ELF-1 (cell line): ENCODE measurements at places on chromosomes 3 and 15.

- no peak for DNase-seq
Observed at GRCh38 chr15:78035321-78035751, 42.2 kb downstream of the TBC1D2B start.

GRCh38 chr15:51884517-51885236 is 55.2 kb downstream of the TMOD3 start:
- no peak for DNase-seq

GRCh38 chr3:128402998-128403397 is 63.7 kb downstream of the DNAJB8 start:
- no peak for DNase-seq

GRCh38 chr15:62052713-62053112 is 7.5 kb downstream of the VPS13C start:
- no peak for DNase-seq

GRCh38 chr15:27341780-27342343 is 370.9 kb downstream of the GABRG3 start:
- no peak for DNase-seq
